ENCODE measurements at places on chromosomes 5 and 9. TPM values are rescaled to one million over a fixed set of nuclear protein-coding genes. Genes with fewer than 3 reads are reported as not detected.

Gene MSANTD3
- 10.0 TPM for total RNA-seq

Gene KLF9
- total RNA-seq = 118 TPM

Gene LCN2
- total RNA-seq = 45.7 TPM

Gene CDO1
- total RNA-seq = 3.1 TPM

Gene S100Z
- not detected for total RNA-seq

Gene C9orf153
- 0.34 TPM for total RNA-seq

Gene PCDHGA10
- 23.6 TPM for total RNA-seq

Gene NR2F1
- 0.49 TPM for total RNA-seq

Gene PCDHB3
- 2.5 TPM for total RNA-seq

Gene TMOD1
- 1.9 TPM for total RNA-seq

Gene PCDHB4
- total RNA-seq = 2.0 TPM

DNA sequence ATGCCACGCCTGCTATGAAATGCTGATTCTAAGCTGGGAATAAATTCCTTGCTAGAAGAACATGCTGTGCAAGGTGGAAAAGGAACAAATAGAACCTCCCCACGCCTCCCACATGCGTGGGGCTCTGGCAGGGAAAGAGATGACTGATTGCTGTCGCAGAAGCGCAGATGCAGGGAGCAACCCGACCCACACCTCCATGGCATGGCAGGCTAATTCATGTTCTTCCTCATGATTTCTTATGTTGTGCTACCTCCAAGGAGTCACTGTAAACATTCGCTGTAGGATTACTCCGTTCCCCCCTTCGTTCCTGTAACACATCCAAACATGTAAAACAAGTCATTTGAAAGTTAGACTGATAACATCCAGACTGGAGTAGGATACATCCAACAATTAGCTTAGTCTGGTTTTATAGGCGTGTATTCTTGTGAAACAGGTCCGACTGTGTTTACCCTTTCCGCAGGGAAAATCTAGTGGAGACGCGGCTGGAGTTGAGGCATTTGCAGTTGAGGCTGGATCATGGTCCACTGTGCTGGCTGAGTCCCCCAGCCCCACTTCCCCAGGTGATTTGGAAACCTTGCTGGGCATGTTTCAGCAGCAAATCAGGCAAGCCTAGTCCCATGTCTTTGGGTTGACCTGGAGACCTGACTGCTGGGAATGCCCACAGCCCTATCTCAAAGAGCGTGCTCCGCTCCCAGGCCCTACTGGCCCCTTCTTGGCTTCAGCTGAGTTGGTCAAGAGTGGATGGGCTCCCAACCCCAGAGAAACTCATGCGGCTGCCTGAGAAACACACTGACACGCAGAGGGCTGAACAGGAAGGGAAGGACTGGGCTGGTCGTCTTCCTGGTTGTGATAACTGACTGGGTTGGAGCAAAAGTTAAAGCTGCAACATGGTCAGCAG, 24.8 kb upstream of the ANKRD33B start:
- H3K4me1 ChIP-seq = peaks cover 38% of the 10 kb centered on the region
- H3K27me3 ChIP-seq = peaks cover 4% of the 10 kb centered on the region
- H3K36me3 ChIP-seq = no peaks in the 10 kb centered on the region
- H3K4me3 ChIP-seq = peak overlapping the region; percentile 6
- no peak for DNase-seq

DNA sequence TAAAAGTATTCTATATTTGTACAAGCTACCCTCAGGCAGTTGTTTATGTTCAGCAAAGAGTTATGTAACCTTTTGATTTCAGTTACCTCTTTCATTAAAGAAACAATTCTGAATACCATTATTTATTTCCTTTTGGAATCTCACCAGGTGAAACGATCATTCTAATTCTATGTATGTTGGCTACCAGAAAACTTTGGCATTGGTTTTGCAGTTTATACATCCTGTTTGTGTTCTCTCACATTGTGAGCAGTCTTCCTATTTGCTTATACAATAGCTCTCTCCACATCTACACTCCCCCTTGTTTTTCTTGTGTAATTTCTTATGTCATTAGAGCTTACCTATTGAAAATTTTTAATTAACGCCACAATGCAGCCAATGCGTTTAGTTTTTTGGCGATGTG, 276.0 kb upstream of the MPDZ start:
- no peaks in the 10 kb centered on the region for H3K27me3 ChIP-seq
- H3K4me3 ChIP-seq = no peak overlapping the region
- H3K36me3 ChIP-seq = no peaks in the 10 kb centered on the region
- H3K4me1 ChIP-seq = peaks cover 6% of the 10 kb centered on the region
- DNase-seq = no peak
- peak overlapping the region; percentile 24 for H3K27ac ChIP-seq

GRCh38 chr5:5788793-5789192, 366.3 kb downstream of the ICE1 start:
- no peaks in the 10 kb centered on the region for H3K4me1 ChIP-seq
- H3K36me3 ChIP-seq = no peaks in the 10 kb centered on the region
- H3K27ac ChIP-seq = no peak overlapping the region

DNA sequence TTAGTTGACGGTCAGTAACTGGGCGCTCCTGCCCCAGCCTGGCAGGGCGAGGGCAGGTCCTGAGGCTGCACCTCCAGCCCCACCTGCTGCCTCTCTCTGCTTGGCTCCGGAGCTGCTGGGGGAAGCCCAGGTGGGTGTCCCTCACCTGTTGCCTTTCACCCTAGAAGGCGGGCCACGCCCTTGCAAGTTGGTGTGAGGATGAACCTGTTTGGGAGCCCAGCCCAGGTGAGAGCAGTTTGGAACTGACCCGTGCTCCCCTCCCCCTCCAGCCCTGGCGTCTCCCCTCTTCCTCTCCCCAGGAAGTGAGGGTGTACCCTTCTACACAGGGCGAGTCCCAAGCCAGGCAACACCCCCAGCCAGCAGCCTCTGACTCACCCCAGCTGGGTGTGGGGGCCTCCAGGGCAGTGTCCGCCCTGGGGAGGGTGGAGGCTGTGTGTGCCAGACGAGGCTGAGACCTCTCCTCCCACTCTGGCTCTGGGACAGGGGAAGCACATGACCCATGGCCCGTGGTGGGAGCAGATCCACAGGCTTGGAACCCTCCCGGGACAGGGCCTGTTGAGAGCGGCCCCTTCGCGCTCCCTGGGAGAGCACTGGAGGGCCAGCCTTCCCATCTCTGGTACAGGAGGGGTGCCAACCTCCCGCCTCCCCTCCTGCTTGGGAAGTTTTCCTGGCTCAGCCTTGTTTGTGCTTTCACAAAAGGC, 10.4 kb downstream of the LRRC8A start:
- no peaks in the 10 kb centered on the region for H3K27me3 ChIP-seq
- peaks cover 16% of the 10 kb centered on the region for H3K36me3 ChIP-seq
- H3K4me1 ChIP-seq = peaks cover 87% of the 10 kb centered on the region
- DNase-seq = peak; percentile 96
- H3K4me3 ChIP-seq = peak overlapping the region; percentile 35

- DNase-seq = no peak
- peaks cover 4% of the 10 kb centered on the region for H3K4me1 ChIP-seq
- no peak overlapping the region for H3K4me3 ChIP-seq
- H3K36me3 ChIP-seq = no peaks in the 10 kb centered on the region
Observed at GRCh38 chr5:115409094-115409493, 112.6 kb upstream of the CCDC112 start.

GRCh38 chr5:41648996-41649395, 138.6 kb upstream of the PLCXD3 start:
- no peaks in the 10 kb centered on the region for H3K27me3 ChIP-seq
- H3K36me3 ChIP-seq = no peaks in the 10 kb centered on the region
- DNase-seq = no peak

GRCh38 chr9:79766091-79766490, 194.3 kb downstream of the TLE4 start:
- no peak for DNase-seq
- no peak overlapping the region for H3K4me3 ChIP-seq
- H3K27ac ChIP-seq = no peak overlapping the region
- no peaks in the 10 kb centered on the region for H3K36me3 ChIP-seq
- peaks cover 8% of the 10 kb centered on the region for H3K4me1 ChIP-seq

DNA sequence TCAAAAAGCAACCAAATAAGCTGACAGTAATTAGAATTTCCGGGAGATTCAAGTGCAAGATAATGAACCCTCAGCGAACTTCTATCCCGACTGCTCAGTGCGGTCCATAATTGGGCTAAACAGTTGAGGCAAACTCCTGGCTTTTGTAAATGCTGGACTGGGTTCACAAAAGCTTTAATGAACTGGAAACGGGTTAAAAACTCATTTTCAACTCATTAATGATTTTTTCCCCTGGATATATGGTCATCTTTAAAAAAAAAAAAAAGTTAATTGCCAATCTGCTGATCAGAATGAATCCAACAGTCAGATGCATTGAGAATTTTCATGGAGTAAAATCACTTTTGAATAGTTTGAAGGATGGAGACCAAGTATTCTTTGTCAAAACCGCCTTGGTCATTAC, 79.5 kb upstream of the WWC1 start:
- H3K4me3 ChIP-seq = no peak overlapping the region
- H3K27ac ChIP-seq = no peak overlapping the region
- no peaks in the 10 kb centered on the region for H3K27me3 ChIP-seq

- H3K27me3 ChIP-seq = no peaks in the 10 kb centered on the region
- no peak overlapping the region for H3K4me3 ChIP-seq
- DNase-seq = no peak
- H3K27ac ChIP-seq = no peak overlapping the region
- peaks cover 36% of the 10 kb centered on the region for H3K4me1 ChIP-seq
Observed at GRCh38 chr9:108048406-108049025, 558.9 kb upstream of the KLF4 start.

DNA sequence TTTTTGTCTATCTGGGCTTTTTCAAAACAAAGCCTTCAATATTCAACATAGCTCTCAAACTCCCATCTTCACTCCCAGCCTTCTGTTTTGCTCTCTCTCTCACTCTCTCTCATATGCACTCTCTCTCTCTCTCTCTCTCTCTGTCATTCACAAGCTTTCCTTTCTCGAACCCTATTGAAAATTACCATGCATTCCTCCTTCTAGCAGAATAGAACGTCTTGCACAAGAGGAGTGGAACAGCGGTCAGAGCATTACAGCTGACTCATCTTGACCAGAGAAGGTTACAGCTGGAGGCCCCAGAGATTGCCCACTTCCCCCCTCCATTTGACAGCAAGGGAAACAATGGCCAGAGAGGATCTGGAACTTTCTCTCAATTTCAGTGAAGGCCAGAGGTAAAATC, 51.0 kb upstream of the LIFR start:
- no peak overlapping the region for H3K27ac ChIP-seq
- H3K4me1 ChIP-seq = no peaks in the 10 kb centered on the region
- H3K36me3 ChIP-seq = no peaks in the 10 kb centered on the region
- H3K4me3 ChIP-seq = no peak overlapping the region

GRCh38 chr9:87059772-87060171, 112.5 kb upstream of the GAS1 start:
- no peaks in the 10 kb centered on the region for H3K27me3 ChIP-seq
- no peak overlapping the region for H3K4me3 ChIP-seq
- no peaks in the 10 kb centered on the region for H3K36me3 ChIP-seq
- no peak overlapping the region for H3K27ac ChIP-seq
- DNase-seq = no peak

DNA sequence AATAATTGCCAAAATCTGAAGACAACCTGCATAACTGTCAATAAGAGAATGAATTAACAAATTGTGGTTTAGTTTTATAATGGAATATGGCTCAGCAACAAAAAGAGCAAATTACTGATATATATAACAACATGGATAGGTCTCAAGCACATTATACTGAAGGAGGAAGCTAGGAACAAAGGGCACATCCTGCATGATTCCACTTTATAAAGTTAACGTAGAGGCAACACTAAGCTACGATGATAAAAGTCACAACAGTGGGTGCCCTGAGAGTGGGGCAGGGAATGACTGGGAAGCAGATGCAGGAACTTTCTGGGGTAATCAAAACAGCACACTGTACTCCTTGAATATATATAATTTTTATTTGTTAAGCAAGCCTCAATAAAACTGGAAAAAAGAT, 165.2 kb downstream of the RMI1 start:
- H3K27me3 ChIP-seq = peaks cover 36% of the 10 kb centered on the region
- H3K4me3 ChIP-seq = no peak overlapping the region
- H3K27ac ChIP-seq = no peak overlapping the region
- H3K4me1 ChIP-seq = peaks cover 15% of the 10 kb centered on the region
- H3K36me3 ChIP-seq = no peaks in the 10 kb centered on the region
- no peak for DNase-seq

GRCh38 chr9:127388856-127389238, 8.1 kb upstream of the SLC2A8 start:
- peak overlapping the region; percentile 27 for H3K27ac ChIP-seq
- no peak for DNase-seq
- no peak overlapping the region for H3K4me3 ChIP-seq
- H3K27me3 ChIP-seq = no peaks in the 10 kb centered on the region
- peaks cover 6% of the 10 kb centered on the region for H3K36me3 ChIP-seq

DNA sequence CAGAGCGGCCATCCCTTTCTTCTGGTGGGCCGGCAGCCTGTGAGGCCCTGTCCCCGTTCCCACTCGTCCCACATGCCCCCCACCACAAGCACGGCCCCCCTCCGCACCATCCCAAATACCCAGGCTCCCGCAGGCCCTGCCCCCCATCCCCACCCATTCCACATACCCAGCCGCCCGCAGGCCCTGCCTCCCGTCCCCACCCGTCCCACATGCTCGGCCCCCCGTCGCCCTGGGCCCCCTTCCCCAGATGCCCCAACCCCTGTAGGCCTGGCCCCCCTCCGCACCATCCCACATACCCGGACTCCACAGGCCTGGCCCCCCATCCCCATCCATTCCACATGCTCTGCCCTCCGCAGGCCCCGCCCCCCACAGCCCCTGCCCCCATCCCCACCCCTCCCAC, 11.5 kb downstream of the SLC6A19 start:
- no peak for DNase-seq
- no peaks in the 10 kb centered on the region for H3K36me3 ChIP-seq
- H3K27me3 ChIP-seq = peaks cover 32% of the 10 kb centered on the region

DNA sequence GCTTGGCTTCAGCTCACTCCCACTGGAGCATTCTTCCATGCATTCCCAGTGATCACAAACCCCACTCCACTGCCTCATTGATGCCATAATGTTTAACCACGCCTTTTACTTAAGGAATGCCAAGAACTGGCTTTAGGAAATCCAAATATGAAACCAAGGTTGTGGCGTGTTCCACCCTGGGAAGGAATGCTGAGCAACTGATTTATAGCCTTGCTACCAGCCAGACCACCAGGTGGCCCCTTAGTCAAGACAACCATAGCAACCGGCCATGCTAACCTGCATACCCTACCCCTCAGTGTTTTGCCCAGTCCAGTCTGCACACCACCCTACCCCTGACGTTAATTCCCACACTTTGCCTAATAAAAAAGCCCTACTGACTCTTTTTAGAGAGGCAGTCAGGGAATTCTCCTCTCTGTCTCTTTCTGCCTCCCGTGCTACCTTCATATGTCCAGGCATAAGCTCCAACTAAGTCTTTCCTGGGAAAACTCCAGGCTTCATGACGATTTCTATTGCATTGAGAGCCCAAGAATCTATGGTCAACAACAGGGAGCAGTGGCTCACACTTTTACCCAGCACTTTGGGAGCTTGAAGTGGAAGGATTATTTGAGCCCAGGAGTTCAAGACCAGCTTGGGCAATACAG, 27.0 kb upstream of the PRRC2B start:
- H3K36me3 ChIP-seq = no peaks in the 10 kb centered on the region
- no peaks in the 10 kb centered on the region for H3K27me3 ChIP-seq
- H3K4me3 ChIP-seq = no peak overlapping the region
- DNase-seq = no peak
- peak overlapping the region; percentile 75 for H3K27ac ChIP-seq
- peaks cover 37% of the 10 kb centered on the region for H3K4me1 ChIP-seq

- no peaks in the 10 kb centered on the region for H3K36me3 ChIP-seq
- peaks cover 15% of the 10 kb centered on the region for H3K4me1 ChIP-seq
- no peak for DNase-seq
- no peak overlapping the region for H3K27ac ChIP-seq
- H3K4me3 ChIP-seq = no peak overlapping the region
Observed at GRCh38 chr5:179755022-179755421, 22.4 kb downstream of the MAML1 start.
